ENCODE measurements at places on chromosomes 16 and 17.

DNA sequence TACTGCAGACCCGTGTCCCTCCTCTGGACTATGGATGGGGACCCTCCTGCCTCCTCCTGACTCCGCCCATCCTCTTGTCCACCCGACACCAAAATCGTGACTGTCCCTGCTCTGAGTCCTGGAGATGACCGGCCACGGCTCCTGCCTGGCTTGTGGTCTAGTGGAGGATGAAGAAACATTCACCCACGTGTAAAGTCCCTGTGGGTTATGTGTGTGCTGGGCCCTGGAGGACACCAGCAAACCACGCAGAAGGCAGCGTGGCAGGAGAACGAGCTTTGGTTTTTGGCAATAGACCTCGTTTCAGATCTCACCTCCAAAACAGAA is 11.9 kb downstream of the SPNS2 start:
- DNase-seq = no peak

DNA sequence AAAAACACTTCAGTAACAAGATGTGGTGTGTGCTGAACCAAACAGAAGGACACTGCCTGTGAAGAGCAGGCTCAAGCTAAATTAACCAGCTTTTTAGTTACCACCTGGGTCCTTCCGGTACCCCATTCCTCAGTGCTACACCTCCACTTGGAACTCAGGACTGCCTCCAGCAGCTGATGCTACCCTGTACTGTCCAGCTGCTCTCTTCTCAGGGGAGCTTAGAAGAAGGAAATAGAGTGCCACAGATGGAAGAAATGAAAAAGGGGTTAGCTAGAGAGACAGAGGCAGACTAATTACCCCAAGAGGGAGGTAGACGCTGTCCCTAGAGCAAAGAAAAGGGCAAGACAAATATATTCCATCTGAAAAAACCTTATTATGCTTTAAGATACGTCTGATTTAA is 5.7 kb downstream of the MED13 start:
- DNase-seq = no peak

DNA sequence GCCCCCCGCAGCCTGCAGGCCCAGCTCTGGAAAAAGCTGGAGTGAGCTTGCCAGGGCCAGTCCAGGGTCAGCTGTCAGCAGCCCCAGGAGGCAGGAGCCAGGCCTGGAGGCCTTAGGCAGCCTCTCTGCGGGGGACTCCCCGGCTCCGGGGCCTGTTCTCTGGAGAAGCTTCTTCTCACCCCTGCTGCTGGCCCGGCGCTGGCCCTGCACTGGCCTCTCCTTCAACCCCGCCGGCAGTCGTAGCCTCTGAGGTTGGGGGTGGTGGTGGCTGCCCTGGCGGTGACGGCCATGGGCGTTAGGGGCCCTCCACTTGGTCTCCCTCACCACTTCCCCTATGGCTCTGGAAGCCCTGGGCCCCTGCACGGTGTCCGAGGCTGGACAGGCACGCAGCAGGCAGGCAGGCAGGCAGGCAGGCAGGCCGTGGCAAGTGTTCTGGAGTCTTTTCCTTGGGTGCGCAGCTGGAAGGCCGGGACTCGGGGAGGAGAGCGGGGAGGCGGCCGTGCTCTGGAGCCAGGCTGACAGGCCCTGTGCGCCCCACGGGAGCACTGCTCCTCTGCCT is 2.1 kb downstream of the FOXF1 start:
- no peak for DNase-seq

GRCh38 chr17:33267271-33267790 is 25.8 kb downstream of the ASIC2 start:
- DNase-seq = no peak

DNA sequence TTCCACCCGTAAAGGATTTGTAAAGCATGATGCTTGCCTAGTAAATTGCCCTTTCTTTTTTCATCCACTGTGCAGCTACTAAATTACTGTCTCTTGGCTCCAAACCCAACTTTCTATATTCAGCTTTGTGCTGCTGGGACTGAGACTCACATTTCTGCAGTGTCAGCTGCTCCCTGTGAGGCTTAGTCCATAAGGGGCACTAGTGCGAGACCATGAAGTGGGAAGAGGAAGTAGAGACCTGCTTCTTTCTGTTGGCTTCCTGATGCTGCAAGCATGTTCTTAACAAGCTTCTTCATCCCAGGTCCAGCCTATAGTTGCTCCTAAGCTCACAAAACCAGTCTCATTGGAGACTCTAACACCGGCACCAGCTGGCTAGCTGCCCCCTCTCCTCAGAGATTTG is 74.9 kb upstream of the HS3ST2 start:
- DNase-seq = no peak

DNA sequence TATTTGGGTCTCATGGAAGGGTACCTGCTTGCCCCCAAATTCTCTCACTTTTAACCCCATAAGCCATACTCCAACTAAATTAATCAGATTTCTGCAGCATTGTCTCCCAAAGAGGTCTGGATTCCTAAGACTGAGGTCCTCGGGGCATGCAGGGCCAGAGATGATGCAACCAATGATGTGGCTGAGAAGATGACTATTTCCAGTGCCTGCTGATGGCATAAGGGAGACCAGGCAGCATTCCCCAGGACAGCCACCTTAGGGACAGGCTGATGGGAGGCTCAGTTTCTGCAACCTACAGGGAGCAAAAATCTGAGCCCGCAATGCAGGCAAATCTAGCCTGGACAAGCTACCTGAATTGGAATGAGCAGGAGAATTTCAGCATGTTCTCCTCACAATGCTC is 76.8 kb upstream of the ASIC2 start:
- DNase-seq = no peak

All from SJSA1 (cell line).